ENCODE measurements at places on chromosomes 16 and 17.

GRCh38 chr16:46756772-46757171, 8.6 kb upstream of the MYLK3 start:
- no peak for DNase-seq

- DNase-seq = no peak
Observed at GRCh38 chr16:59886021-59886420, 1151.9 kb upstream of the GOT2 start.

DNA sequence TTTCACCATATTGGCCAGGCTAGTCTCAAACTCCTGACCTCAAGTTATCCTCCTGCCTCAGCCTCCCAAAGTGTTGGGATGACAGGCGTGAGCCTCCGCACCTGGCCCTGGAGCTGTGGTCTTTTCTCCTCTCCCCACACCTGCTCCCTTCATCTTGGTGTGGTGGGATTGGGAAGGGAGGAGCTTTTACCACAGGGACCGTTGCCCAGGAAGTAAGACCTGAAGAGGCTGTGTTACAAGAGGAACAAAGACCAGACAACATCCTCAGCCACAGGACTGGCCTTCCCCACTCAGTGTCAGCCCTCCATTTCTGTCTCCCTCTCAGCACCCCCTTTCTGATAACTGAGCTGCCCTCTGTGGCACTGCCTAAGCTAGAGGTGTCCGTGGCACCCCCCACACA, 9.4 kb upstream of the C17orf113 start:
- DNase-seq = no peak

DNA sequence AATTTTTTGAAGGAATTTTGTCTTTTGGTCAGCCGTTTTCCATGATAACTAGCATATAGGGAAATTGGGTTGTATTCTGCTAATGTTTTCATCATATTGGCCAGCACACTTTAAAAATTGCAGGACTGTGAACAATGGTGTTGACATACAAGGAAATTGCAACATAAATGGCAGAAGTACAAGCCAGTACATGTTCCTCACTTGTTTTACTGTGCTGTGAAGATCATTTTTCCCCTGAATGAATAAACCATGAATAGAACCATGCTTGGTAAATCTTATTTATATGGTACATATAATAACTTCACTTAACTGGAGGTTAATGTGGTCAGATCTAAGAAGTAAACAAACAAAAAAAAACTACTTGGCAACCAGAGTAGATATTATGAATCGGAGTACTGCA, 22.8 kb downstream of the OMG start:
- DNase-seq = no peak

- DNase-seq = no peak
Observed at GRCh38 chr16:88597856-88598491, 27.8 kb downstream of the ZC3H18 start.

DNA sequence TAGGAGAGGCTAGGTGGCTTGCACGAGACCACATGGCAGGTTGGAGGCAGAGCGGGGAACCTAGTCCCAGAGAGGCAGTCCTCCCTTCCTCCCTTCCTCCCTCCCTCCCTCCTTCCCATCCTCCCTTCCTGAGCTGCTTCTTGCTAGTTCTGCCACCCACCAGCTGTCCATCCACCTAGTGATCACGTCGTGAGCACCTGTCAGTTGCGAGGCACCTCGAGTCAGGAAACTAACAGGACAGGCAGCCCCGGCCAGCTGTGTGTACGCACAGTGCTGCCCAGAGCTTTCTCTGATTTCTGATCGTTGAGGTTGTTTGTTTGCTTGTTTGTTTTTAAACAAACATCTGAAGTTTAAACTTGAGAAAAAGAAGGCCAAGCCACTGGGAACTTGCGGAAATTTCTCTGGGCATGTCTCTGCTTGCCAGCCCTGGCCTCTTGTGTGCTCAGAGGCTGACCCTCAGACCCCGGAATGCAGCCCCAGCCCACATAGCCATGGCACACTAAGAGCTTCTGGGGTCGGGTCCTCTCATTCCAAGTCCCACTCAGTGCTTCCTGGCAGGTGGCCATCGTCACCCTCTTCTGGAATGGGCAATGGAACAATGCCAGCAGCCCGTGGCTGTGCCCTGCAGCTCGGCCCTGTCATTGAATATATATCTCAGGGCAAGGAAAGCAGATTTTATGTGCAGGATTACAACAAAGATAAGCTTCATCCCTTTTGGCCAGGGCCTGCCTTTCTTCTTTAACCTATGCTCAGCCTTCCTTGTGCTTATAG, 174.0 kb downstream of the KATNIP start:
- DNase-seq = no peak

DNA sequence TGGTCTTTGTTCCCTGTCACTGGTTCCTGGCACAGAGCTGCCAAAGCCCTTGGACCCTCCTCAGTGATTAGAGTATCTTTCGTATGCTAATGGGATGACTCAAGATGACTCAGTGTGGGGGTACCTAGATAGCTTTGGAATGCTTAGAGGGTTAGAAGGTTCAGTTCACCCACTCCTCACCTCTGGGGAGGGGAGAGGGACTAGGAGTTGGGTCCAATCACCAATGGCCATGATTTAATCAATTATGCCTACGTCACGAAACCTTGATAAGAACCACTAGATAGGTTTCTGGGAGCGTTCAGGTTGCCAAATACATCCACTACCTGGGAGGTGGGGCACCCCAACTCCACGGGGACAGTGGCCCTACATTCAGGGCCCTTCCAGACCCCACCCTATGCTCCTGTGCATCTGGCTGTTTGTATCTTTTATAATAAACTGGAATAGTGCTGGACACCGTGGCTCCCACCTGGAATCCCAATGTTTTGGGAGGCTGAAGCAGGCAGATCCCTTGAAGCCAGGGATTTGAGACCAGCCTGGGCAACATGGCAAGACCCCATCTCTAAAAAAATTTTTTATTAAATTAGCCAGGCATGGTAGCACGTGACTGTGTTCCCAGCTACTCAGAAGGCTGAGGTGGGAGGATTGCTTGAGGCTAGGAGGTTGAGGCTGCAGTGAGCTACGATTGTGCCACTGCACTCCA, 29.2 kb upstream of the LITAF start:
- DNase-seq = no peak

GRCh38 chr16:89142474-89143195, 28.9 kb upstream of the CDH15 start:
- no peak for DNase-seq

- DNase-seq = no peak
Observed at GRCh38 chr16:84766978-84767773, 52.6 kb upstream of the CRISPLD2 start.

- DNase-seq = no peak
Observed at GRCh38 chr17:2137342-2138098, 82.6 kb downstream of the HIC1 start.

DNA sequence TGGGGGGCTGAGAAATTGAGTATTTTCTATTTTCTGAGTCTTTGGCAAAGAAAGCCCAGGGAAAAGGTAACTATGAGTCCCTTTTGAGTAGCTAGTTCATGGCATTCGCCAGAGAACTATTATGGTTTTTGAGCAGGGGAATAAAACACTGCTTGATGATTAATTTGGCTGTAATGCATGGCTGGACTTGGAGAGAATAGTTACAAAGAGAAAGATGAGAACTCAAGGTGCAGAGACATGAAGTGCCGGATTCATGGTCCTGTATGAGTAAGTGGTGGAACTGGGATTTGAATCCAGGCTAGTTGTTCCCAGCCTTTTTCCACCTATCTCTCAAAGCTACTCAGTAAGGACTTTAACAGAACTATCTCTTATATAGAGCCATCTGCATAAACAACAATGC, 266.6 kb downstream of the CA10 start:
- DNase-seq = no peak

DNA sequence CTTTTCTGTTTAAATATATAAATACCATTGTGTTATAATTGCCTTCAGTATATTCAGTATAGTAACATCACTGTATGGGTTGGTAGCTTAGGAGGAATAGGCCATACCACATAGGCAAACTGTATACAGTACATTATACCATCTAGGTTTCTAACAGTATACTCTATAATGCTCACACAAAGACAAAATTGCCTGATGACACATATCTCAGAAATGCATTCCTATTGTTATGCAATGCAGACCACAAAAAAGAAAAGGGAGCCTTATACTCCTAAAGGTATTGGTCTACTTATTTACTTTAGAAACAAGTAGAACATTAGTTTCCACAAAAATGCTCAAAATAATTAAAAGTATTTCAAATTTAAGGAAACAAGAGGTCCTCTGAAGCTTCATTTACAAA, 47.9 kb downstream of the SETD6 start:
- no peak for DNase-seq

- DNase-seq = no peak
Observed at GRCh38 chr16:84036982-84037425, 5.6 kb downstream of the SLC38A8 start.

DNA sequence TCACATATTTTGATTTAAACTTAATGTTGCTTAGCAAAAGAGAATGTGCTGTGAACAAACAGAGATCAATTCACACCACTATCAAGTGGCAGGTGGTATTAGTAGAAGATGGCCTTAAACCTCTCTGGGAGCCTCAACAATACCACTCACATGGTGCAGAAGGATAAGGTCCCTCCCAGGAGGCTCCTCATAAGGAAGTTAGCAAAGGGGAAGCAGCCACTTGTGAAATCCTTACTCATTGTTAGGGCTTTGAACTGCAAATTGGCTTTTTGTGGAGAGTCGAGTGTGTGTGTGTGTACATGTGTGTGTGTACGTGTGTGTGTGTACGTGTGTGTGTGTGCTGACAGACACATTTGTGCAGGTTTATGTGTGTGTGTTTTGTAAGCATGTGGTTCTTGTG, 48.9 kb upstream of the ASIC2 start:
- no peak for DNase-seq

GRCh38 chr16:61934601-61935000, 101.6 kb downstream of the CDH8 start:
- DNase-seq = no peak

DNA sequence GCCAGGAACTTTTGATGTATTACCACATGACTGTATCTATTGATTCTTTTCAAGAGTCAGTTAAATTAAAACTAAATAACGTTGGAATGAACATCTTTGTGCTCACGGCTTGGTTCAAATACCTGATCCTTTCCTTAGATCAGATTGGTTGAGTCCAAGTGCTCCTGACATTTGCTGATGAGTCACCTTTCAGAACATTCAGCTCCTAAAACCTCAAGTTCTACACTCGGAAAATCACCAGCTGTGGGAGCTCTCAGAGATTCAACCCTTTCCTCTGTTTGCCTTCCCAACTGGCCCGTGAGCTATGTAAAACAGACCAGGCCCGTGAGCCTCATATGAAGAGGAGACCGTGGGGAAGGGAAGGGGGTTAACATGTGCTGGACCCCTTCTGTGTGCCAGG, 68.1 kb downstream of the RTN4RL1 start:
- DNase-seq = no peak

All from activated T-cell treated with anti-CD3 and anti-CD28 coated beads, Interleukin-2, amount 50 U/mL, for 4 hours (primary cell).